ENCODE measurements at places on chromosomes 1 and 21. TPM values are rescaled to one million over a fixed set of nuclear protein-coding genes. Genes with fewer than 3 reads are reported as not detected.

SMCP gene
- not detected for total RNA-seq

GCSAML gene
- total RNA-seq = not detected

NKAIN1 gene
- not detected for total RNA-seq

NCF2 gene
- total RNA-seq = 0.16 TPM

FABP3 gene
- total RNA-seq = 94.9 TPM

OSBPL9 gene
- total RNA-seq = 72.7 TPM

IKBKE gene
- 16.7 TPM for total RNA-seq

VAV3 gene
- total RNA-seq = not detected

ANGEL2 gene
- 46.3 TPM for total RNA-seq

ANGPTL1 gene
- total RNA-seq = 3.0 TPM

SNX27 gene
- 27.4 TPM for total RNA-seq

CD1B gene
- not detected for total RNA-seq

RNU1-4 gene
- 2,114 TPM for total RNA-seq

NECTIN4 gene
- total RNA-seq = 0.34 TPM

SELENBP1 gene
- 123 TPM for total RNA-seq

RHBDL2 gene
- 0.79 TPM for total RNA-seq

FMO5 gene
- total RNA-seq = 1.9 TPM

ADGRB2 gene
- 10.6 TPM for total RNA-seq

NBPF15 gene
- 41.5 TPM for total RNA-seq

DDX20 gene
- total RNA-seq = 6.8 TPM

AMY1C gene
- total RNA-seq = not detected

MNDA gene
- not detected for total RNA-seq

FCRL6 gene
- not detected for total RNA-seq

CACHD1 gene
- 2.1 TPM for total RNA-seq

PPM1J gene
- 0.26 TPM for total RNA-seq

TNFSF4 gene
- total RNA-seq = 1.3 TPM

OR10Z1 gene
- total RNA-seq = not detected

DDX59 gene
- total RNA-seq = 14.8 TPM

REN gene
- not detected for total RNA-seq

Data from bronchial smooth muscle cell (primary cell).